ENCODE measurements at places on chromosomes 6 and 20. TPM values are rescaled to one million over a fixed set of nuclear protein-coding genes. Genes with fewer than 3 reads are reported as not detected.

The RBPJL gene
- total RNA-seq: not detected

The STX11 gene
- total RNA-seq: 4.9 TPM

The CCN6 gene
- total RNA-seq: not detected

The MCM8 gene
- 11.3 TPM for total RNA-seq

The SAMD5 gene
- total RNA-seq: 12.6 TPM

The NKAIN4 gene
- total RNA-seq: 18.4 TPM

The PTGIS gene
- 117 TPM for total RNA-seq

The TGM3 gene
- total RNA-seq: 0.13 TPM

The PDE7B gene
- 16.5 TPM for total RNA-seq

The CPXM1 gene
- 160 TPM for total RNA-seq

The EGFL8 gene
- 45.7 TPM for total RNA-seq

The SLC22A2 gene
- total RNA-seq: not detected

The GRM4 gene
- 0.47 TPM for total RNA-seq

The DAAM2 gene
- 15.2 TPM for total RNA-seq

The SLC16A10 gene
- 18.0 TPM for total RNA-seq

The MYLK4 gene
- total RNA-seq: 0.89 TPM

The FBXO5 gene
- total RNA-seq: 16.6 TPM

The SMIM28 gene
- total RNA-seq: not detected

The FANCE gene
- total RNA-seq: 8.5 TPM

The TAF4 gene
- 28.1 TPM for total RNA-seq

The RSPH4A gene
- total RNA-seq: 0.78 TPM

The SIRPD gene
- total RNA-seq: not detected

The MACROD2 gene
- 10.0 TPM for total RNA-seq

The SLC4A11 gene
- total RNA-seq: 2.5 TPM

The STMND1 gene
- total RNA-seq: 0.34 TPM

The PTCRA gene
- total RNA-seq: not detected

The PPIL1 gene
- 34.2 TPM for total RNA-seq

The MATN4 gene
- total RNA-seq: not detected

The FAM110A gene
- total RNA-seq: 11.1 TPM

The ACOT13 gene
- total RNA-seq: 18.7 TPM

The HLA-DOA gene
- total RNA-seq: 5.8 TPM

The GJA1 gene
- 140 TPM for total RNA-seq

The EYS gene
- 0.60 TPM for total RNA-seq

The THBS2 gene
- total RNA-seq: 20.4 TPM

The CLPSL1 gene
- not detected for total RNA-seq

The CALHM6 gene
- 2.4 TPM for total RNA-seq

The ARID1B gene
- 137 TPM for total RNA-seq

The SAMD3 gene
- 0.38 TPM for total RNA-seq

The ALDH8A1 gene
- 1.3 TPM for total RNA-seq

The SLC17A2 gene
- total RNA-seq: not detected

The ZNF391 gene
- 10.8 TPM for total RNA-seq

The RBBP8NL gene
- 13.5 TPM for total RNA-seq

The RPL10A gene
- 1,840 TPM for total RNA-seq

The SRMS gene
- total RNA-seq: not detected

The PCK1 gene
- total RNA-seq: not detected

The HTR1E gene
- total RNA-seq: 0.82 TPM

The METTL24 gene
- total RNA-seq: 28.1 TPM

The FGD2 gene
- total RNA-seq: not detected

The CALHM5 gene
- total RNA-seq: 1.4 TPM

The SLPI gene
- total RNA-seq: not detected

The GNAS-AS1 gene
- total RNA-seq: 6.3 TPM

The OLIG3 gene
- total RNA-seq: 0.27 TPM

The ZBTB24 gene
- total RNA-seq: 9.1 TPM

The PRIM2 gene
- 17.9 TPM for total RNA-seq

The SLC35F1 gene
- 0.64 TPM for total RNA-seq

The FAM83C gene
- total RNA-seq: not detected

The DEFB115 gene
- not detected for total RNA-seq

The CENPB gene
- 63.0 TPM for total RNA-seq
